ENCODE measurements at places on chromosomes 1 and 21. TPM values are rescaled to one million over a fixed set of nuclear protein-coding genes. Genes with fewer than 3 reads are reported as not detected.

DNA sequence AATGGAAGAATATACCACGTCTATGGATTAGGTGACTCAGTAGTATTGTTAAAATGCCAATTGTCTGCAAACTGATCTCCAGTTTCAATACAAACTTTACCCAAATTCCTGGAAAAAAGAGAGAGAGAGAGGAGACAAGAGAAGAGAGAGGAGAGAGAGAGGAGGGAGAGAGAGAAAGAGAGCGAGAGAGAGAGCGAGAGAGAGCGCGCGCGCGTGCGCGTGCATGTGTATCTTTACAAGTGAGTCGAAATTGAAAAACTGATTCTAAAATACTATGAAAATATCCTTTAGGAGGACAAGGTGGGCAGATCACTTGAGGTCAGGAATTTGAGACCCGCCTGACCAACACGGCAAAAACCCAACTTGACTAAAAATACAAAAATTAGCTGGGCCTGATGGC, 65.2 kb downstream of the CDC42BPA start:
- no peak for DNase-seq

- peak; percentile 81 for DNase-seq
Observed at GRCh38 chr1:111222308-111223125, 5.0 kb upstream of the CHI3L2 start.

GRCh38 chr1:206955476-206956451, 9.5 kb upstream of the PIGR start:
- no peak for DNase-seq

- DNase-seq, result no peak
Observed at GRCh38 chr1:22080191-22080590, 27.7 kb downstream of the CDC42 start.

GRCh38 chr1:103256490-103256889, 148.2 kb upstream of the COL11A1 start:
- DNase-seq, result no peak

The GREM2 gene
- total RNA-seq, result 1.6 TPM

The HES2 gene
- 2.1 TPM for total RNA-seq

The GPR137B gene
- 36.8 TPM for total RNA-seq

The IVL gene
- total RNA-seq, result 43.4 TPM

The TPTE gene
- not detected for total RNA-seq

The OR2T2 gene
- total RNA-seq, result not detected

All from ureter (tissue), 1 donor.